ENCODE measurements at places on chromosomes 16 and 17. TPM values are rescaled to one million over a fixed set of nuclear protein-coding genes. Genes with fewer than 3 reads are reported as not detected.

Gene TMC5
- 0.69 TPM for total RNA-seq

Gene GPR142
- 0.18 TPM for total RNA-seq

Gene PRSS21
- not detected for total RNA-seq

- peaks cover 15% of the 10 kb centered on the region for H3K36me3 ChIP-seq
- H3K4me3 ChIP-seq, result no peak overlapping the region
- no peak for DNase-seq
- peaks cover 5% of the 10 kb centered on the region for H3K27me3 ChIP-seq
These were observed 15.0 kb downstream of the CHD9 start for GRCh38 chr16:53069772-53070171.

- H3K27me3 ChIP-seq, result no peaks in the 10 kb centered on the region
- no peak overlapping the region for H3K27ac ChIP-seq
- H3K4me3 ChIP-seq, result no peak overlapping the region
- DNase-seq, result no peak
- H3K4me1 ChIP-seq, result peaks cover 11% of the 10 kb centered on the region
- no peaks in the 10 kb centered on the region for H3K36me3 ChIP-seq
These were observed 302.7 kb upstream of the PMFBP1 start for GRCh38 chr16:72474501-72475123.

DNA sequence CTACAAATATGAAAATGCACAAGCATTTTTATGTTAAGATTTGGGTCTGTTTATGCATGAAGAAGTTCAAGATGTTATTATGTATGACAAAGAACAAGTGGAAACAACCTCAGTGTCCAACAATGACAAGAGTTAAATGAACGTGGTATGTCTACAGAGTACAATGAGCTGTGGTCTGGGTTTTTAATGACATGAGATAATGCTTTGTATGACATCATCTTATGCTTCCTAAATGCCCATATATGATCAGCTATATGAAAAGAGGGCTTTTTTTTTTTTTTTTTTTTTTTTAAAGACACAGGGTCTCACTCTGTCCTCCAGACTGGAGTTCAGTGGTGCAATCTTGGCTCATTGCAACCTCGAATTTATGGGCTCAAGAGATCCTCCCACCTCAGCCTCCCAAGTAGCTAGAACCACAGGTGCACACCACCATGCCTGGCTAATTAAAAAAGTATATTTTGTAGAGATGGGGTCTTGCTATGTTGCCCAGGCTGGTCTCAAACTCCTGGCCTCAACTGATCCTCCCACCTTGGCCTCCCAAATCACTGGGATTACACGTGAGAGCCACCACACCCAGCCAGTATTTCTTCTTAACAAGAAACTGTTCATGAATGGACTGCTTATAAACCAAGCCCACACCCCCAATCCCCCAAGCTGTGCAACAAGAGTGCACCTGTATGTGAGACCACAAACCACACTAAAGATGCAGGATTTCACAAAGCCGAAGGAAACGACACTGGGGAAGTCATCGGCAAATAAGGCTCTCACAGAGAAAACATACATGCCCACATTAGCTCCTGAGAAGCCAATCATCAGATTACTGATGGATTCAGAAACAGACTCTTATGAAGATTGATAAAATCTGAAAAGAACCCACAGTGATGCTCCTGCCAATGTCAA is 114.5 kb downstream of the CPPED1 start:
- H3K4me1 ChIP-seq, result peaks cover 9% of the 10 kb centered on the region
- no peak overlapping the region for H3K27ac ChIP-seq
- H3K4me3 ChIP-seq, result no peak overlapping the region

GRCh38 chr16:27323781-27324561 is 10.2 kb downstream of the IL4R start:
- H3K4me3 ChIP-seq, result no peak overlapping the region
- H3K27ac ChIP-seq, result no peak overlapping the region
- no peak for DNase-seq
- H3K4me1 ChIP-seq, result peaks cover 26% of the 10 kb centered on the region

DNA sequence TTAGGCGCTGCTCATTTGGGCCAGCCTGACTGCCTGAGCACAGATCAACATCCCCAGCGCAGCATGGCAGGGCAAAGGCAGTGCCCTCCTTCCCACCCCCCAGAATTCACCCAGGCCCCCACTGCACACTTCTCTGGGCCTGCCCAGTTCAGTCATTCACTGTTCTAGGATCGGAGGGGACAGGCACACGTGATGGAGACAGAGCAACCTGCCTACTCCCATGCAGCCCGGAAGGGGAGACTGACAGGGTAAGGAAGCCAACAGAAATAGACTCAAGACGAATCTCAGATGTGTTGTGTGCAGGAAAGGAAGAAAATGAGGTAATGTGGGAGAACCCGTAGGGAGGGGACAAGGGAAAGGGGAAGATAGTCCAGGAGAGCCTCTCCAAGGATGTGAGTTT is 59.2 kb upstream of the LYRM9 start:
- peaks cover 6% of the 10 kb centered on the region for H3K27me3 ChIP-seq
- no peak overlapping the region for H3K4me3 ChIP-seq
- H3K4me1 ChIP-seq, result peaks cover 6% of the 10 kb centered on the region

DNA sequence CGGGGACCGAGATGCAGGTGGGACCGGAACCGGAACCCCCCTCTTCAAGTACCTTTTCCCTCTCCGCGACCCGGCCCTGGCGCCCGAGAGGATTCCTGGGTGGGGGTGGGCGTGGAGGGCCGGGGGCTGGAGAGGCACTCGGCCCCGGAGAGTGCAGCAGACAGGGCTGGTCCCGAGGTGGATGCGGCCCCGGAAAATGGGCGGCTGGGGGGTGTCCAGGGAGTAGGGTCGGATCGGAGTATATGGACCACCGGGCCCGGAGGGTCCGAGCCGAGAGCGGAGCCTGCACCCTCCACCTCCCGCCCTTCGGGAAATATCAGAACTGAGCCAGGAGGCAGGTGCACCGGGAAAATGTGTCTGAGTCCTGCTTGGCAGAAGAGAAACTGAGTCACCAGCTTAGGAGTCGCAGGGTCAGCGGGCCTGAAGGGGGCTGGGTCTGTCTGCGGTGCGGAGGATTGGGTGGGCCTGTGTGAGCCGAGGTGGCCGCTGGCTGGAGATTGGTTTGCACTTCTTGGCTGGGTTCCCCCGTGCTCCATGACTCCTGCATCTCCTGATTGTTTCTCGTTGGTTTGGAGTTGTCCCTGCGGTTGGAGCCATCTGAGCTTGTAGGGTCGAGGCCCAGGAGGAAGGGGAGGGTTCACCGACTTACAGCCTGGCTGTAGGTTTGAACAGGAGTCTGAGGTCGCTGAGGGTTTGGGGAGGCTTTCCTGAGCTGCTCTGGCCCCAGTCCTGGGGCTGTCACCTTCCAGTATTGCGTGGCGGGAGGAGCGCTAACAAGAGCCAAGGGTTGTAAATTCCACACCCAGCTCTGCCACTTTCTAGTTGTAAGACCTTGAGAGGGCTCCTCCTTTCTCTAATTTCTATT is 518 bp downstream of the SH2B1 start:
- H3K27ac ChIP-seq, result peak overlapping the region; percentile 32
- peaks cover 5% of the 10 kb centered on the region for H3K36me3 ChIP-seq
- peaks cover 4% of the 10 kb centered on the region for H3K27me3 ChIP-seq
- H3K4me3 ChIP-seq, result peak overlapping the region; percentile 97
- peaks cover 8% of the 10 kb centered on the region for H3K4me1 ChIP-seq

GRCh38 chr16:84528322-84528721 is 23.9 kb upstream of the MEAK7 start:
- peaks cover 43% of the 10 kb centered on the region for H3K4me1 ChIP-seq
- H3K4me3 ChIP-seq, result no peak overlapping the region
- no peak for DNase-seq
- H3K27me3 ChIP-seq, result peaks cover 17% of the 10 kb centered on the region
- no peak overlapping the region for H3K27ac ChIP-seq
- H3K36me3 ChIP-seq, result peaks cover 17% of the 10 kb centered on the region

DNA sequence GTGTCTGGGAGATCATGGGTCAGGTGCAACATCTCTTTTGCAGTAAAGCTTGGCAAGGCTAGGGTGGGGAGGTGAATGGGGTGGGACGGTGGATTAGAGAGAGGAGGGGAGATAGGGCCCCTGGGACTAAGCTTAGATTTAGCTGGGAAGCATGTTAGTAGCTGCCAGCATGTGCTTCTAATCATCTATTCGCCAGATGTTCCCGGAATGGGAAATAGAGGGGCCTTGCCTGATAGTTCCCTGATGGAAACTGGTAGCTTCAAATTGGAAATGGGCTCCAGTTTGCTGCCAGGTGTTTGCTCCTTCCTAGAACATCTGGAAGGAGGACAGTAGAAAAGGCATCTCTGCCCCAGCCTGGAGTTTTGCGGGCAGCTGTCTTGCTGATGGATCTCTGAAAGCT is 176.1 kb downstream of the CCDC182 start:
- no peak for DNase-seq
- H3K4me1 ChIP-seq, result peaks cover 7% of the 10 kb centered on the region
- no peak overlapping the region for H3K27ac ChIP-seq
- no peaks in the 10 kb centered on the region for H3K27me3 ChIP-seq
- H3K4me3 ChIP-seq, result no peak overlapping the region
- H3K36me3 ChIP-seq, result no peaks in the 10 kb centered on the region

- no peak overlapping the region for H3K4me3 ChIP-seq
- peaks cover 2% of the 10 kb centered on the region for H3K4me1 ChIP-seq
- peaks cover 3% of the 10 kb centered on the region for H3K27me3 ChIP-seq
- H3K36me3 ChIP-seq, result peaks cover 4% of the 10 kb centered on the region
These were observed 187.6 kb upstream of the C17orf78 start for GRCh38 chr17:37188157-37188556.
